ENCODE measurements at places on chromosomes 16 and 17. TPM values are rescaled to one million over a fixed set of nuclear protein-coding genes. Genes with fewer than 3 reads are reported as not detected.

DNA sequence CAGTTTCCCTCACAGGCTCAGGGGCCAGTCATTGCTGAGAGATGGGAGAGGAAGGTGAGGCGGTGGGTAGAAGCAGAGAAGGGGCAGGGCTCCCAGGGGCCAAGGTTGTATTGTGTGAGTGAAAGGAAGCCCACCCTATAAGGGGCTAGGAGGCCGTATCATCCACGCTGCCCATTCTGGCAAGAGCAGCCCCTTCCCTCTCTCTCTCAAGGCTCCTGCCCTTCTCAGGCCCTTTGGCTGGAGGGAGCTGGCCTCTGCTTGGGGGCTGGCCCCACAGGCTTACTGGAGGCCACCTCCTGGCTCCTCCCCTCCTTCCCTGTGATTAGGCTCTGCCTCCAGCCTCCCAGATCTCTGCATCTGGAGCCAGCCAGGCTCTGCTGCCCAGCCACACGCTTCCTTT, 7.6 kb downstream of the TBKBP1 start:
- DNase-seq = no peak

Gene LRRC37A
- total RNA-seq = 1.5 TPM

Gene ZNF385C
- 0.10 TPM for total RNA-seq

Gene KRT36
- total RNA-seq = not detected

Gene PTGES3L
- not detected for total RNA-seq

- no peak for DNase-seq
Observed at GRCh38 chr17:29461483-29462206, 71.5 kb downstream of the TAOK1 start.

DNA sequence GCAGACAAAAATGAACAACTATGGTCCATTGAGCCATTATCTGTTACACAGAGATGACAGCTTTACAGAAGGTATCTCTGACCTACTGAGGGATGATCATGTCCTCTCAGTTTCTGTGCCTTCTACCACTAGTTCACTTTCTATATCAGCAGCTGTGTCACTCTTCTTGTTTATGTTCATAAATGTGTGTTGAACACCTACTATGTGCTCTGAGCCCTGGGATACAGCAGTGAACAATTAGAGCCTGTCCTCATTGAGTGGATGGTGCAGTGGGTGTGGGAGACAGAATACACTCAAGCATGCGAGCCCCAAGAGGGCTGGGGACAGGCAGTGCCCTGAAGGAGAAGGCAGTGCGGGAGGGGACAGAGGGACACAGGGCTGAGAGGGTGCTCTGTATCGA, 92.1 kb downstream of the ABCC6 start:
- DNase-seq = no peak

DNA sequence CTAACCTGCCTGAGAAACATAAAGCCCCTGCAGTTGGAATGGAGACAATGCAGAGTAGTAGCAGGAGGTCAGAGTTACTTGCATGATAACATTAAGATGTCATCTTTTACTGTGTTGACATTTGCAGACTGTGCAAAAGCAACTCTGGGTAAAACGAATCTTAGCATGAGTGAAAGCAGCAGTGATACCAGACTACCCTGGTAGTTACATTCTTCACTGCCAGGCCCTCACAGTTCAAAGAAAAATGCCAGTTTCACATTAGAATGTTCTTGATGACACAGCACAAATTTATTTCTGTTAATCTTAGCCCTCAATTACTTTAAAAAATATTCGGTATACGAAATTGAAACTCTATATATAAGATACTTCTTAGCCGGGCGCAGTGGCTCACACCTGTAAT, 12.2 kb downstream of the MPHOSPH6 start:
- DNase-seq = no peak

Gene SLC6A2
- not detected for total RNA-seq

Gene ZFP3
- total RNA-seq = not detected

Gene HBA1
- total RNA-seq = 2.2 TPM

DNA sequence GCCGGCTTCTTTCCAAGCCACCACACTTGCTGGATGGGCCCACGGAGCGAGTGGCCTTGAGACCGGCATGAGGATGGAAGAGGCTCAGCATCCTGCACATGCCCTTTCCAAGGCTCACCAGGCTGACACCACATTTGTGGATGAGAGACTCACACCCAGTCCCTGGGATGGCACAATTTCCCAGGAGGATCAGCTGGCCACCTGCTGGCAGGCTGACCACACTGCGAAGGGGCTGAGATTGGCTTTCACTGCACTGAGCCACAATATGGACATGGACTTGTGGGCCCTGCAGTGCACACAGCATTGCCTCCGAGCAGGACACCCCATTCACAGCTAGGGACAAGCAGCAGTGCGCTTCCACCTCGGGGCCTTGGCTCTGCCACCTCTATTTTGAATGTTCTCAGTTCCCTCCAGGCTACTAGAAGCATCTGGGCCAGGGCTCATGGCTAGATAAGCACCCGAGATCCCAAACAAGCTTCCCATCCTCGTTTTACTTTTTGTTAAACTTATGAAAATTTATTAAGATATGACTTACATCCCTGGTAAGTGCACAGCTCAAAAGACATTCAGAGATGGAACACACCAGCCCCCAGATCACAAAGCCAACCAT, 25.3 kb upstream of the KSR1 start:
- peak; percentile 49 for DNase-seq

Gene CLEC19A
- total RNA-seq = not detected

- DNase-seq = no peak
Observed at GRCh38 chr17:7034955-7035590, 742 bp upstream of the SLC16A13 start.

- DNase-seq = no peak
Observed at GRCh38 chr16:65394281-65394680, 272.4 kb upstream of the CDH11 start.

Gene TMC8
- not detected for total RNA-seq

Gene AIPL1
- not detected for total RNA-seq

DNA sequence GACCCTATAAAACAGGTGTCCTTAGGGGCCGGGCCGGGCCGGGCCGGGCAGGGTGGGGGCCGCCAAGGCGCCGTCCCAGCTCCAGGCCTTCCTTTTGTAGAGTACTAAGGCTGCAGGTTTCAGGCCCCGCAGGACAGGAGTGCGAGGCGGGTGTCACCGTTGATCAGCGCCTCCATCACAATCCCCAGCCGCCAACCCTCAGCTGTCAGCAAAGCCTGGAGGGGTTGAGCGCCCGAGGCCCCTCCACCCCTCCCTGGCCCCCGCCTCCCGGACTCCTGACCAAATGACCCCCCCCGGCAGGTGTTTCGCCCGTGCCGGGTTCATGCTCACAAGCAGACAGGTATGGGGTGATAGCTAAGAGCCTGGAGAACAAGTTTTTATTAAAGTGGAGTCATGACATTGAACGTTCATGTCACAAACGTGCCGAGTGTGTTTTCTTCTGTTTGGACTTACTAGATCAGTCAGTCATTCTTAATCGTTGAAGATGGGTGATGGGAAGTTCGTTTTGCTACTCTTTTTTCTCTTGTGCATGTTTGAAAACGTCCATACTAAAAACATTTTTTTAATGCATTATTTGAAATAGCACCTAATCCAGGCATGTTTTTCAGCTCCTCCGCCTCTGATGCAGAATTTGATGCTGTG, 534 bp downstream of the ARL2BP start:
- no peak for DNase-seq

- DNase-seq = no peak
Observed at GRCh38 chr17:30274887-30275286, 16.9 kb downstream of the BLMH start.

GRCh38 chr16:88026964-88027938, 76.0 kb downstream of the BANP start:
- DNase-seq = no peak

DNA sequence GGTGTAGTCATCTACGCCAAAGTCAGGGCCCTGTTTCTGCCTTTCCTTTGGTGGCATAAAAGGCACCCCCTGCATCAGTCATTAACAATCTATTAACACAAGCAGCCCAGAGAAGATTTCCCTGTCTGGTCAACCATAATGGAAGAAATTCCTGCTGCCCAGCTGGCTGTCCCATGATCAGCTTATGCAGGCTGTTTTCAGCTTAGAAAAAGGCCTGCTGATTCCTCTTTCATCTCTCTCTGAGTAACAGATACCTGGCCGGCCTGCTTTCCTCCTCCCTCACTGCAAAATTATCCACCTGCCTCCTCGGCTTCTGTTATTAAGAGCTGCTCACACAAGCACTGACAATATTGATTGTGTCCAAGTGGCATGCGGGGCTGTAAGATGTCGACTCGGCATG, 70.3 kb upstream of the MMP2 start:
- no peak for DNase-seq

DNA sequence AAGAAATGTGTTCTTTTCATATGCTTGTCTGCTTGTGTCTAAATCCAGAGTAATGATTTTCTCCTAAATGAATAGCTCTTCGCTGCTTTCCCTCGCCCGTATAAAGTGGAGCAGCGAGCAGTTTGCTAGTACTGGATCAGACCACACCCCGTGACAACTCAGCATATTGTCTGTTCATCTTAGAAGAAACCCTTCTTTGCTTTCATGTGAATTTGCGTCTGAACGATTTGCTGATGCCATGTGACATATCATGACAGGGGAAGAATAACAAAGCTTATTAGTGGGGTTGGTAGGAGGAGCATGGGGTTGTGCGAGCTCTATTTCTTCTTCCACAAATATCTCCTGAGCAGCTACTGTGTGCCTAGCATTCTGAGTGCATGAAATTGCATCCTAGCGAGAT, 44.1 kb upstream of the CACNG4 start:
- no peak for DNase-seq

Gene TBC1D3H
- not detected for total RNA-seq

Gene ELMO3
- total RNA-seq = 1.5 TPM

Gene STH
- not detected for total RNA-seq

GRCh38 chr17:30476726-30477082, 504 bp upstream of the GOSR1 start:
- DNase-seq = peak; percentile 1

- no peak for DNase-seq
Observed at GRCh38 chr17:74573169-74573568, 5.9 kb upstream of the CD300H start.

Gene C1QTNF8
- not detected for total RNA-seq

GRCh38 chr17:78706271-78706915, 75.7 kb downstream of the CYTH1 start:
- no peak for DNase-seq

Gene NTN1
- 0.69 TPM for total RNA-seq

DNA sequence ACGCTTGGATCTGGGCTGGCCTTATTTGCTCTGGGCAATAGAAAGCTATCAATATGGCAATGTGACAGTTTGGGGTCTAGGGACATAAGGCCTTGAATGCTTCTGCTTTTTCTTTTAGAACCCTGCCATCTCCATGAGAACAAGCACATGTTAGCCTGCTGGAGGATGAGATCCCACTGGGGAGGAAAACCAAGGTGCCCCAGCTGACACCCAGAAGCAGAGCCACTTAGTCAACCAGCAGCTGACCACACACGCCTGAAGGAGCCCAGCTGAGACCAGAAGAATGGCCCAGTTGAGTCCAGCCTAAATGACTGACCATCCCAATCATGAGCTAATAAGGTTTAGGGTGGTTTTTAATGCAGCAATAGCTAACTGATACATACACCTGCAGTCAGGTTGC, 171.2 kb downstream of the AHSP start:
- no peak for DNase-seq

Gene CEMP1
- not detected for total RNA-seq

Gene RABEP2
- total RNA-seq = 7.6 TPM

DNA sequence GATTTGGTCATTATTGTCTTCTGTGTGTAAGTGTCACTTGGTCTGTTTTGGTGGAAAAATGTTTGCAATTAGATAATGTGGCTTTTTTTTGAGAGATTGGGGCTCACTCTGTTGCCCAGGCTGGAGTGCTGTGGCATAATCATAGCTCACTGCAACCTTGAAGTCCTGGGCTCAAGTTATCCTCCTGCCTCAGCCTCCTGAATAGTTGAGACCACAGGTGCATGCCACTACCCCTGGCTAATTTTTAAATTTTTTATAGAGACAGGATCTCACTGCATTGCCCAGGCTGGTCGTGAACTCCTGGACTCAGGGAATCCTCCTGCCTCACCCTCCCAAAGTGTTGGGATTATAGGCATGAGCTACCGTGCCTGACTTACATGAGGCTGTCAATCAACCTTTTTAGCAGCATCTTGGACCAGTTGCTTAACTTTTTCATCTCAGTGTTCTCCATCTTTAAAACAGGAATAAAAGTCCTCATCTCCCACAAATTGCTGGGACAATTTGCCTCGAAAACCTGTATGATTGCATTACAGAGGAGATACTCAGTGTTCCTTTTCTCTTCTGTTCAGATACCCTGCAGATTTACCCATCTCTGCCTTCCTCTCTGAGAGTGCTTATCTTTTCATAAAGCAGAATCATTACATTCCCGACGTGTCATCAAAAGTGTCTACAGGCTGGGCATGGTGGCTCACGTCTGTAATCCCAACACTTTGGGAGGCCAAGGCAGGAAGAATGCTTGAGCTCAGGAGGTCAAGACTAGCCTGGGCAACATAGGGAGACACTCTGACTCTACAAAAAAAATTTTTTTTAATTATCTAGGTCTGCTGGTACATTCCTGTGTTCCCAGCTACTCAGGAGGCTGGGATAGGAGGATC, 19.1 kb downstream of the ACSF2 start:
- DNase-seq = no peak

Gene SLFN12
- total RNA-seq = not detected

GRCh38 chr16:85364323-85365040, 248.6 kb upstream of the GSE1 start:
- no peak for DNase-seq

Gene HSBP1
- 93.8 TPM for total RNA-seq

GRCh38 chr16:50449800-50450199, 81.0 kb upstream of the BRD7 start:
- no peak for DNase-seq

DNA sequence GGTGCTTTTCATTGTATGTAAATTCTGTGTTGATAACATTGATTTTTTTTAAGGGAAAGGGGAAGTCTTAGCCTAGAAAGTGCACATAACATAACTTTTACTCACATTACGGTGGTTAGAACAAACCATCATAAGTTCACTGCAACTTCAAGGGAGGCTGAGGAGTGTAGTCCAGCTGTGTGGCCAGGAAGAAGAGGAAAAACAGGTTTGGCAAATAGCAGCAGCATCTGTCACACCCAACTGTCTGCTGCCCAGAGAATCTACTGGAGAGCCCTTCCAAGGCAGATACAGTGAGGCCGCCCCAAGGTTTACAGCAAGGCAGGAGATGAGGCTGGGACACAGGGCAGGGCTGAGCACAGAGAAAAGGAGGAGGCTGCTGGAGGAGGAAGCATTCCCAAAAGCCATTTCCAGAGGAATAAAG, 60.6 kb downstream of the AIPL1 start:
- DNase-seq = no peak

Gene FBXO39
- total RNA-seq = not detected

Gene CASKIN1
- 1.5 TPM for total RNA-seq

Gene SLC16A11
- not detected for total RNA-seq
